Activated CD4-positive, alpha-beta memory T cell treated with anti-CD3 and anti-CD28 coated beads for 36 hours (primary cell): ENCODE measurements at places on chromosomes 6 and 20. TPM values are rescaled to one million over a fixed set of nuclear protein-coding genes. Genes with fewer than 3 reads are reported as not detected.

GRCh38 chr6:154289818-154290508 lies 66.6 kb downstream of the IPCEF1 start:
- DNase-seq: no peak

GRCh38 chr6:141388666-141389065 lies 744.1 kb upstream of the GJE1 start:
- no peak for DNase-seq

DNA sequence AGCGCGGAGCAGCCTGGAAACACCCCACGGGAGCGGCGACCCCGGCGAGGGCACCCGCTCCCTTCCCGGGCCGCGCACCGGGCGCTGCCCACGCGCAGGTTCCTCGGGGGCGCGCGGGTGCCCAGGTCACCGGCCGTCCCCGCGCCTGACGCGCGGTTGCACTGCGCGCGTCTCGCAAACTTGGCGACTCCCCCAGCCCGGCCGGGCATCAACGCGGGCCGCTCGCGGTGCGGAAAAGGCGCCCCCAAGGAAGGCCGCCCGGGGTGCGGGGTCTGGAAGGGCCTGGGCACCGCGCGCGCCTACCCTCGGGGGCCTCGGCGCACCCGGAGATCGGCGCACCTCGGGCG lies 555 bp upstream of the ZBTB46 start:
- DNase-seq: no peak

BPIFB1 gene
- total RNA-seq: not detected

GRCh38 chr6:137309078-137309762 lies 90.0 kb upstream of the IFNGR1 start:
- DNase-seq: no peak
